ENCODE measurements at places on chromosomes 7 and 10. TPM values are rescaled to one million over a fixed set of nuclear protein-coding genes. Genes with fewer than 3 reads are reported as not detected.

GRCh38 chr10:71974489-71975021, 10.4 kb downstream of the CHST3 start:
- no peak overlapping the region for H3K4me3 ChIP-seq
- DNase-seq, result no peak
- no peaks in the 10 kb centered on the region for H3K27me3 ChIP-seq
- H3K4me1 ChIP-seq, result peaks cover 89% of the 10 kb centered on the region

DNA sequence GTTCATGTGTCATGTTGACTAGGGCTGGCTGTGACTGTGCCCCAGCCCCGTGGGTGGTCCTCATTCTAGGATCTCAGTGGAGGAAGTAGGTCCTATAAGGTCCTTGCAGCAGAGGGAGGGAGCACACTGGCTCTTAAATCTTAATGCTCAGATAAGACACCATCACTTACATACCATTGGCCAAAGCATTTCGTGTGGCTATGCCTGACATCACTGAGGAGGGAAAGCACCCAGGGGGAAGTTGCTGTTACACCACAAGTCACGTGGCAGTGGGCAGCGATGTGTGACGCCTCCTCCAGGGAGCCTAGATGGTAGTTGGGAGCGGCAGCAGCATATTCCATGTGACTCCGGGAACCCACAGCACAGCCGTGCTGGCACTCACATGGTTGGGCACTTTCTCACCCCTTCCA, 224.7 kb upstream of the SH2B2 start:
- no peak overlapping the region for H3K27ac ChIP-seq
- peaks cover 14% of the 10 kb centered on the region for H3K4me1 ChIP-seq
- no peak for DNase-seq
- H3K27me3 ChIP-seq, result no peaks in the 10 kb centered on the region
- no peaks in the 10 kb centered on the region for H3K36me3 ChIP-seq

DNA sequence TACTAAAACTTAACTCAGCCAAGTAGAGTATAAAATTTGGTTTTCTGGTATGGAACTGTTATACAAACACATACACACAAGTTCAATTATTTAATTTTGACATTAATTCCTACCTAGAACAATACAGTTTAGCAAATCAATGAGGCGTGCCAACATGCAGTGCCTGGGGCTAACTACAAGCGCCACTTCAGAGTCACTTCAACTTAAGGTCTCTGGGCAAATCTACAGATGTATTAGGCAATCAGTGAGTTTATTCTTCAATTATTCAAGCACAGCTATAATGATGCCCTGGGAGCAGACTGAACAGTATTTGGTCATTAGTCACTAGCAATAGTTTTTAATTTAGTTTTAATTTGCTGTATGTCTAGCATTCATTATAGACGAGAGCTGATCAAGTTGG, 51.6 kb downstream of the HIBADH start:
- no peak overlapping the region for H3K4me3 ChIP-seq
- no peak for DNase-seq
- H3K36me3 ChIP-seq, result no peaks in the 10 kb centered on the region
- no peak overlapping the region for H3K27ac ChIP-seq
- H3K4me1 ChIP-seq, result peaks cover 22% of the 10 kb centered on the region

- peak overlapping the region; percentile 64 for H3K4me3 ChIP-seq
- peaks cover 52% of the 10 kb centered on the region for H3K27me3 ChIP-seq
- H3K36me3 ChIP-seq, result no peaks in the 10 kb centered on the region
- H3K27ac ChIP-seq, result no peak overlapping the region
- no peak for DNase-seq
These were observed 835 bp upstream of the DGKI start for GRCh38 chr7:137847568-137848050.

- DNase-seq, result no peak
- no peaks in the 10 kb centered on the region for H3K36me3 ChIP-seq
- peaks cover 11% of the 10 kb centered on the region for H3K4me1 ChIP-seq
- H3K4me3 ChIP-seq, result peak within 1 kb of the TSS; percentile 54
- peak within 1 kb of the TSS; percentile 44 for H3K27ac ChIP-seq
These were observed at the start of gene GRB10 for GRCh38 chr7:50782375-50783208. Gene GRB10 (minus strand): TSS chr7:50782896. CDS start chr7:50732322, 50,574 bp downstream.

DNA sequence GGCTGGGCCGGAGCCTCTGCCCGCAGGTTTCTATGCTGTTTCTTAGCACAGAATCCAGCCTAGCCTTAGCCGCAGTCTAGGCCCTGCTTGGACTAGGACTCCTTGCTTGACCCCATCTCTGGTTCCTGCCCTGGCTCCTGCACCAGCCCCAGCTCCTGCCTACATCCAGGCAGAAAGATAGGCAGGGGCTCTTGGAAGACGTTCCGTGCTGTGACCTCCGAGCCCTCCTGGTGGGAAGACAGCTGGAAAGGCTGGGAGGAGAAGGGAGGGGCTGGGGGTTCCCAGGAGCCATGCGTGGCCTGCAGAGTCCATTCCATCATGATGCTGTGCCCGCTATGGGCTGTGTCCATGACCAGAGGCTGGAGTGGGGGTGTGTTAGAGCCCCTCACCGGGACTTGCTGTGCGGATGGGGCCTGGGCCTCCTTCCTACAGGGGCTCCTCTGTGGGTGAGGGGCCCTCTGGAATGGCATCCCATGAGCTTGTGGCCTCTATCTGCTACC, 26.2 kb downstream of the RAMP3 start:
- H3K36me3 ChIP-seq, result no peaks in the 10 kb centered on the region
- no peaks in the 10 kb centered on the region for H3K27me3 ChIP-seq
- H3K4me3 ChIP-seq, result no peak overlapping the region
- H3K4me1 ChIP-seq, result no peaks in the 10 kb centered on the region
- H3K27ac ChIP-seq, result no peak overlapping the region
- no peak for DNase-seq

- H3K4me3 ChIP-seq, result peak overlapping the region; percentile 53
- H3K36me3 ChIP-seq, result no peaks in the 10 kb centered on the region
- H3K27ac ChIP-seq, result peak overlapping the region; percentile 89
- DNase-seq, result no peak
- H3K27me3 ChIP-seq, result peaks cover 3% of the 10 kb centered on the region
- H3K4me1 ChIP-seq, result peaks cover 88% of the 10 kb centered on the region
These were observed 1.6 kb downstream of the VIM start for GRCh38 chr10:17229717-17229966.

- H3K27me3 ChIP-seq, result no peaks in the 10 kb centered on the region
- no peak overlapping the region for H3K27ac ChIP-seq
- no peak for DNase-seq
- H3K4me1 ChIP-seq, result no peaks in the 10 kb centered on the region
- H3K36me3 ChIP-seq, result no peaks in the 10 kb centered on the region
These were observed 95.7 kb downstream of the PLXDC2 start for GRCh38 chr10:19911886-19912285.

- no peak overlapping the region for H3K4me3 ChIP-seq
- no peaks in the 10 kb centered on the region for H3K27me3 ChIP-seq
- peaks cover 36% of the 10 kb centered on the region for H3K4me1 ChIP-seq
- peak overlapping the region; percentile 85 for H3K27ac ChIP-seq
- DNase-seq, result no peak
- H3K36me3 ChIP-seq, result peaks cover 23% of the 10 kb centered on the region
These were observed 10.3 kb downstream of the MICALL2 start for GRCh38 chr7:1448958-1449357.

WASHC2A gene
- total RNA-seq, result 19.7 TPM

FZD1 gene
- 14.5 TPM for total RNA-seq

ICA1 gene
- total RNA-seq, result 9.9 TPM

SMKR1 gene
- total RNA-seq, result not detected

ATP5MK gene
- 497 TPM for total RNA-seq

CARD11 gene
- 2.6 TPM for total RNA-seq

SYT15B gene
- 1.0 TPM for total RNA-seq

GHRHR gene
- total RNA-seq, result not detected

MAT1A gene
- 0.09 TPM for total RNA-seq

TSPAN13 gene
- 10.2 TPM for total RNA-seq

NFE2L3 gene
- 2.0 TPM for total RNA-seq

FAM241B gene
- 1.7 TPM for total RNA-seq

CH25H gene
- 6.4 TPM for total RNA-seq
